Epithelial cell of umbilical artery (primary cell): ENCODE measurements at places on chromosomes 1 and 21. TPM values are rescaled to one million over a fixed set of nuclear protein-coding genes. Genes with fewer than 3 reads are reported as not detected.

The MRPL9 gene
- total RNA-seq, result 116 and 130 TPM in 2 replicates

The CA6 gene
- not detected in 2 replicates for total RNA-seq

The TRAF5 gene
- 6.2 and 14.1 TPM in 2 replicates for total RNA-seq

The MYBPH gene
- total RNA-seq, result not detected in 2 replicates

The NOS1AP gene
- 0.65 and 1.1 TPM in 2 replicates for total RNA-seq

The HNRNPCL4 gene
- not detected in 2 replicates for total RNA-seq

The CSF3R gene
- total RNA-seq, result not detected in 2 replicates

The FNBP1L gene
- total RNA-seq, result 41.6 and 47.1 TPM in 2 replicates

The CASZ1 gene
- 0.65 and 1.7 TPM in 2 replicates for total RNA-seq

The LBR gene
- 64.6 and 68.8 TPM in 2 replicates for total RNA-seq

The LCE1C gene
- total RNA-seq, result not detected in 2 replicates

The KLHDC7A gene
- not detected in 2 replicates for total RNA-seq

The EPHB2 gene
- 50.0 and 58.8 TPM in 2 replicates for total RNA-seq

The BTG2 gene
- 17.9 and 32.2 TPM in 2 replicates for total RNA-seq

The ZC3H11A gene
- 83.1 and 84.1 TPM in 2 replicates for total RNA-seq
